ENCODE measurements at places on chromosomes 6 and 20.

DNA sequence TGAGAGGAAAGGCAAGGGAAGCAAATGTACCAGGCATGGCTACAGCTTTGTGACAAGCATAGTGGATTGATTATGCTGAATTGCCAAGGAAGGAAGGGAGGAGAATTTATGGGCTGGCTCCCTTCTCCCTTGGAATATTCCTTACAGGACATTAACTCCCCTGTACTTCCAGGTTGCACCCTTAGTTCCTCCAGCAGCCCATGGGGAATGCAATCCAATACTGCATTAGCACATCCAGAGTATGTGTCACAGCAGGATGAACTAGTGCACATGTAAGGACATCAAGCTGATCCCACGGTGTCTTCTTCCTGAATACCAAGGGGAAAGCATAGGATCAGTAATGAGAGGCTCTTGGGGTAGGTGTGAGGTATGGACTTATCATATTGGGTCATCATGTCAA is 390.7 kb upstream of the POU3F2 start:
- DNase-seq = no peak
- no peaks in the 10 kb centered on the region for H3K36me3 ChIP-seq
- no peak overlapping the region for H3K27ac ChIP-seq

- peaks cover 10% of the 10 kb centered on the region for H3K4me1 ChIP-seq
- no peak overlapping the region for H3K27ac ChIP-seq
- DNase-seq = no peak
- no peaks in the 10 kb centered on the region for H3K27me3 ChIP-seq
These were observed 191.0 kb upstream of the SNX9 start for GRCh38 chr6:157631838-157632614.

GRCh38 chr20:19890445-19891051 is 126.6 kb upstream of the NAA20 start:
- no peak overlapping the region for H3K27ac ChIP-seq
- H3K4me1 ChIP-seq = peaks cover 10% of the 10 kb centered on the region
- no peak overlapping the region for H3K4me3 ChIP-seq
- peaks cover 4% of the 10 kb centered on the region for H3K36me3 ChIP-seq

DNA sequence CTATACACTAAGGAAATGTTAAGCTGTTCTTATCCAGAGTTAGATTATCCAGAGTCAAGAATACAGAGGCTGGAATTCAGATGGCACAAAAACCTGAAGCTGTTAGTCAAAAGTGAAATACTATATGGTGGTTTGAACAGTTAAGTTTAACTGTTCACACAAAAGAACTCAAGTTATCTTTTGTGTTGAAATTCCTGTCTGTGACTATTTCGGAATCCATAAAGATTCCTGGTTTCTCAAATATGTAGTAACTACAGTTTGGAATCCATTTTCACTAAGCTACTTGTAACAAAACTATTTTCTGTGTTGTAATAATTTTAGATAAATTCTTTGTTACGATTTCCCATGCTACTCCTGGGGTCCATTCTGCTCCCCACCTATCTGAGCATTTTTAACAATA is 24.5 kb downstream of the FIG4 start:
- peaks cover 28% of the 10 kb centered on the region for H3K4me1 ChIP-seq
- peaks cover 18% of the 10 kb centered on the region for H3K36me3 ChIP-seq
- no peak overlapping the region for H3K27ac ChIP-seq
- H3K4me3 ChIP-seq = no peak overlapping the region

- no peaks in the 10 kb centered on the region for H3K36me3 ChIP-seq
- no peak for DNase-seq
- H3K4me1 ChIP-seq = peaks cover 5% of the 10 kb centered on the region
- no peak overlapping the region for H3K27ac ChIP-seq
These were observed 809 bp downstream of the HLA-G start for GRCh38 chr6:29828471-29828797.

GRCh38 chr6:146047371-146047770 is 18.5 kb downstream of the GRM1 start:
- no peaks in the 10 kb centered on the region for H3K36me3 ChIP-seq
- DNase-seq = no peak
- no peaks in the 10 kb centered on the region for H3K4me1 ChIP-seq
- no peak overlapping the region for H3K27ac ChIP-seq

DNA sequence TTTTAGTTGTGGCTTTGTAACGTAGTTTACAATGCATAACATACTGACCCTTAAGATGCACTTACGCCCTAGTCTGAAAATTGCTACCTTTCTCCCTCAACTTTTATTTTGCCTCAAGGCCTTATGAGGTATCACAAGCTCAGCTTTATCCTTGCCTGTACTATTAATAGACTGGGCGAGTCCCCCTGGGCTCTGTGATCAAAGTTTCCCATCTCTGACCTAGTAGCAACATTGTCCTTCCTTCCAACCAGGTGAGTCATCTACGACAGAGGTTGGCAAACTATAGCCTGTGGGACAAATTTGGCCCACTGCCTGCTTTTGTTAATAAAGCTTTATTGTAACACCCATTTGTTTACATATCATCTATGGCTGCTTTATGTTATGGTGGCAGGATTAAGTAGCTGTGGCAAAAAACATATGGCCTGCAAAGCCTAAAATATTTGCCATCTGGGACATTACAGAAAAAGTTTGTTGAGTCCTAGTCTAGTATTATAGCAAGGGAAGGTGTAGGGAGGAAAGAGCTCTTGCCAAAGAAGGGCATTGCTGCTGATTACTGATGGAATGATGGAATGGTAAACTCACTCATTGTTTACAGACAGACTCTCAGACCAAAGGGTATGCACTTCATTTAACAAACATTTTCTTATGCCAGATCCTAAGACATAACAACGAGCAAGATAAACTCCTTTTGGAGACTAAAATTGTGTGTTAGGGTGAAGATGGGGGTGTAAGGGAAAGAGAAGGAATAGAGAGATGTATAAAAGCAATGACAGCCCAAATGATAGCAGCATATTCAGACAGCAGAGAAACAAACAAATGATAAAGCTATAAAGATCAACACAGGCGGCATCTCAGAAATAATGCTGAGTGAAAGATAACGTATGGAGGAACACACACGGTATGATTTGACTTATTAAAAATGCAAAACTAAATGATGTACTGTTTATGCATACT is 74.2 kb downstream of the SLC22A23 start:
- no peaks in the 10 kb centered on the region for H3K36me3 ChIP-seq
- H3K4me3 ChIP-seq = no peak overlapping the region
- DNase-seq = no peak
- H3K4me1 ChIP-seq = peaks cover 24% of the 10 kb centered on the region
- peaks cover 10% of the 10 kb centered on the region for H3K27me3 ChIP-seq

GRCh38 chr6:134309227-134309626 is 8.7 kb downstream of the SGK1 start:
- H3K27ac ChIP-seq = peak overlapping the region; percentile 5
- H3K4me1 ChIP-seq = peaks cover 6% of the 10 kb centered on the region
- DNase-seq = no peak

GRCh38 chr20:61499859-61500554 is 247.9 kb downstream of the CDH4 start:
- no peak overlapping the region for H3K4me3 ChIP-seq
- no peak overlapping the region for H3K27ac ChIP-seq
- no peak for DNase-seq
- H3K27me3 ChIP-seq = no peaks in the 10 kb centered on the region

DNA sequence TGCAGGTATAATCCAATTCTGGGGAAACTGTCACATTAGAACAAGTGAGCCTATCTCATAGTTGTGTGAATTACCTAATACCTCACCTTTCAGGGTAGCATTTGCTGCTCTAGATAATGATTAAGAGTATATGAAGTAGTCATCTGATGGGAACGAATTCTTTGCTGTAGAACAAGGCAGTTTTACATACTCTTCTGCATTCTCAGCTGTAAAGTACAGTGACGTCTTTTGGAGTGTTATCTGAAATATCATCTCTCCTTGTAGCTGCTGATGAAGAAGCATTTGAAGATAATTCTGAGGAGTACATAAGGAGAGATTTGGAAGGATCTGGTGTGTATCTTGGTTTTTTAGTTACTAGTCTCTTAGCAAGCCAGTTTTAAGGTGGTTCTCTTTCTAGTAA is 28.4 kb downstream of the CSE1L start:
- H3K4me1 ChIP-seq = peaks cover 2% of the 10 kb centered on the region
- H3K36me3 ChIP-seq = peaks cover 16% of the 10 kb centered on the region
- no peak overlapping the region for H3K4me3 ChIP-seq
- no peak for DNase-seq
- no peak overlapping the region for H3K27ac ChIP-seq
- no peaks in the 10 kb centered on the region for H3K27me3 ChIP-seq

DNA sequence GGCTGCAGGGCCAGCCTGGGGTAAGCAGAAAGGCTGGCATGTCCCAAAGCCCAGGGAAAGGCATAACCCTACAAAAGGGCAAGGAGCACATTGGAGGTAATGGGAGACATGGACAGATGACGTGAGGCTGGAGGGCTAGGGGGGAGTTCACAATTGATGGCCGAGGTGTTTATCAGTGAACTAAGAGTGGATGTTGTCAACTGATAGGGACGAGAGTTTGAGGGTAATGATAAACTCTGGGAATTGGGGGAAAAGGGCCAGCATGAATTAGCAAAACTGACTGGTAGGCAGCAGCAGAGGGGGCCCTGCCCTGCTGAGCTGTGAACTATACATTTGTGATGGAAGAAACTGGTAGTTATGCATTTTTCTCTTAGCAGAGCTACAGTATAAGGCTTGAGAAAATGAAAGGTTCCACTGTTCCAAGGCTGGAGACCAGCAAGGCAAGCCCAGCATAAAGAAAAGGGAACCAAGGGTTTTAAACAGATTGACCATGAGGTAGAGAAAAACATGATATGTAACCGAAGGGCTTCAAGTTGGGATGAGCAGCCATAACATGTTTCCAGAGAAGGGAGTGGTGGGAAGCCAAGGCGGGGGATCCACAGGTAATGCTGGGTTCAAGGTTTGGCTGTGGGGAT is 98.1 kb upstream of the MLN start:
- no peak for DNase-seq
- no peaks in the 10 kb centered on the region for H3K36me3 ChIP-seq
- H3K27me3 ChIP-seq = peaks cover 12% of the 10 kb centered on the region
- H3K4me3 ChIP-seq = no peak overlapping the region

- no peak for DNase-seq
- peaks cover 44% of the 10 kb centered on the region for H3K4me1 ChIP-seq
- no peak overlapping the region for H3K27ac ChIP-seq
- no peaks in the 10 kb centered on the region for H3K27me3 ChIP-seq
- H3K36me3 ChIP-seq = peaks cover 35% of the 10 kb centered on the region
These were observed 5.4 kb upstream of the SDCBP2 start for GRCh38 chr20:1334370-1334731.

GRCh38 chr6:95693108-95693507 is 115.8 kb downstream of the MANEA start:
- H3K36me3 ChIP-seq = no peaks in the 10 kb centered on the region
- no peak overlapping the region for H3K4me3 ChIP-seq
- no peaks in the 10 kb centered on the region for H3K4me1 ChIP-seq
- no peaks in the 10 kb centered on the region for H3K27me3 ChIP-seq

DNA sequence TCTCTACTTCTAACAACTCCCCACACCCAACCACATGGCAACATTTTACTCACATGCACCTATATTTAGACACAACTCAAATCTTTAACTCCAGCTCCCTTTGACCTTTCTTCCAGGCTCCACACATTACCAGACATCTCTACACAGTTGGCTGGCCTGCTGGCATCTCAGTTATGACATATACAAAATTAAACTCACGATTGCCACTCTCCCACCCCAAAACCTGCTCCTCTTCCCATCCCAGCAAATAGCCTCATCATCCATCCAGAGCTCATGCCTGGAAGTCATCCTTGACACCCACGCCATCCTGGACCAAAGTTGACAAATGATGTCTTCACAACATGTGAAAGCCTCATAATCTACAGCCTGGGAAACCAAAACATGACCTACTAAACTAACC is 176.6 kb downstream of the PKHD1 start:
- H3K27me3 ChIP-seq = peaks cover 8% of the 10 kb centered on the region
- no peaks in the 10 kb centered on the region for H3K36me3 ChIP-seq
- no peaks in the 10 kb centered on the region for H3K4me1 ChIP-seq
- no peak for DNase-seq
- no peak overlapping the region for H3K27ac ChIP-seq

DNA sequence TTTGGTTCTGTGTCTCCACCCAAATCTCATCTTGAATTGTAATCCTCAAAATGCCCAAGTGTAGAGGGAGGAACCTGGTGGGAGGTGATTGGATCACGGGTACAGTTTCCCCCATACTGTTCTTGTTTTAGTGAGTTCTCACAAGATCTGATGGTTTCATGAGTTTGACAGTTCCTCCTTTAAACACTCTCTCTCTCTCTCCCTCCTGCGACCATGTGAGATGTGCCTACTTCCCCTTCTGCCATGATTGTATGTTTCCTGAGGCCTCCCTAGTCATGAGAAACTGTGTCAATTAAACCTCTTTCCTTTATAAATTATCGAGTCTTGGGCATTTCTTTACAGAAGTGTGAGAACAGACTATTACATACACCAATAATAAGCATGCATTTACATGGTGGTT is 12.1 kb upstream of the EYS start:
- H3K36me3 ChIP-seq = no peaks in the 10 kb centered on the region
- H3K27ac ChIP-seq = no peak overlapping the region
- DNase-seq = no peak
- no peaks in the 10 kb centered on the region for H3K4me1 ChIP-seq

DNA sequence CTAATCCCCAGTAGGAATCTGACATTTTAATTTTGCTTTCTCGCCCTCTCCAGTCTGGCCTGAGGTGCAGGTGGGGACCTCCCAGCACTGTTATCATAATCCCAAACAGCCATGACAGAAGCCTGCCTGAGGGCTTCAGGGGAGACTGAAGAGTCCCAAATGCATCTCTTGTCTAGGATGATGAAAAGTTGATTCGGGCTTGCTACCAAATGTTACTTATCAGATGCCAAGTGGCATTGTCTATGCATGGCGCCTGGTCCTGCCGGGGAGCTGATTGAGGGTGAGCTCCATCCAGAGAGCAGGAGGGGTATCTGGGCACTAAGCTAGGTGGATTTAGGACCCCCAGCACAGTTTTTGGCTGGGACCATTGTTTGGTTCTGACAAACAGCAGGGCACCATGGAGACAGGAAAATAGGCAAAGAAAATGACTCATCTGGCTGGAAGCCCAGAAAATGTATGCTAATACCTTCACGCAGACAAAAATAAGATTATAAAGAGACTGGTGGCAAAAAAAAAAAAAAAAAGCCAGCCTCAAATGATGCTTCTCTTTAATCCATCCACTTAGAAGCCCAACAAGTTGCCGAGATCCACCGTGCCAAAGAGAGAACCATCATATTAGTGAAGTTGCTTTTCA is 513.7 kb upstream of the SULF2 start:
- no peak overlapping the region for H3K4me3 ChIP-seq
- DNase-seq = no peak
- peaks cover 34% of the 10 kb centered on the region for H3K27me3 ChIP-seq
- no peak overlapping the region for H3K27ac ChIP-seq
- H3K4me1 ChIP-seq = peaks cover 3% of the 10 kb centered on the region

- peaks cover 25% of the 10 kb centered on the region for H3K27me3 ChIP-seq
- no peak for DNase-seq
- no peak overlapping the region for H3K4me3 ChIP-seq
- no peak overlapping the region for H3K27ac ChIP-seq
- H3K36me3 ChIP-seq = no peaks in the 10 kb centered on the region
These were observed 105.4 kb downstream of the PERP start for GRCh38 chr6:138001750-138002349.

- no peaks in the 10 kb centered on the region for H3K4me1 ChIP-seq
- no peak overlapping the region for H3K4me3 ChIP-seq
- DNase-seq = no peak
- H3K27ac ChIP-seq = no peak overlapping the region
These were observed 68.9 kb downstream of the NCR2 start for GRCh38 chr6:41404182-41404845.

Data from stimulated activated naive B cell treated with anti-CD40 and anti-IgM and Interleukin-4, amounts not matched to agents 10 μg/mL and 1 μg/mL and 100 μg/mL, for 72 hours (primary cell).